ENCODE measurements at places on chromosomes 3 and 15.

- DNase-seq: no peak
These were observed 91.2 kb downstream of the DUT start for GRCh38 chr15:48422401-48422800.

DNA sequence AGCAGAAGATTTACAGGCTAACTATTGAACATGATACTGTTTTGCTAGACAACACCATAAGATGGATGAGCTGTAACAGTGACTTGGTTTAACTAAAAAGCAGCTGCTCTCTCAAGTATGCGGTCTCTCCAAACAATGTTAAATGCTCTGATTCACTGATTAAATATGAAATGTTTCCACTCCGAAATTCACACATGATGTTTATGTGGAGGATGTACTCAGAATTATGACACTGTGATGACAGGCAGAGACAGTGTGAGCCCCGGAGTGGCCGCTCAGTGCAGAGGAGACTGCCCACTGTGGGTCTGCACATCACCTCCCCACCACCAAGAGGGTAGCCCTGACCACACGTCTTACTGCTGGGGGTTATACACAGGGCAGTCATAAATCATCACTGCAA is 83.9 kb upstream of the MEX3B start:
- DNase-seq: no peak

GRCh38 chr3:154775821-154776548 is 304.1 kb upstream of the MME start:
- no peak for DNase-seq

DNA sequence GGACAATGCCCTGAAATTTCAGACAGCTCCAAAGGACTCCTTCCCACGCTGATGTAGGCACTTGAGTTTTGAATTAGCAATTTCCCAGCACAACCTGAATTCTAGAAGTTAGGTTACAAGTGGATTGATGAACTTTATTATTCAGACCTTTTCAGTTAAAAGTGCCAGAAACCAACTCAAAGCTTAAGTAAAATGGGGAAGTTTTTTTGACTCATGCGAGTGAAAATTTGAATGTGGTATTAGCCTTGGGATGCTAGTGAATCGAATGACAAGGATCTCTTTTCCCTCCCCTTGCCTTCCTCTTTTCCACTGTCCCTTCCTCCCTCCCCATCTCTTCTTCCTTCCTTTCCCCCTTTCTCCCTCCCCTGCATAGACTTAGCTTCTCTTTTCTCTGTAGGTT is 295.1 kb upstream of the PROK2 start:
- DNase-seq: no peak

- no peak for DNase-seq
These were observed 234.8 kb upstream of the ARPP21 start for GRCh38 chr3:35404571-35404970.

DNA sequence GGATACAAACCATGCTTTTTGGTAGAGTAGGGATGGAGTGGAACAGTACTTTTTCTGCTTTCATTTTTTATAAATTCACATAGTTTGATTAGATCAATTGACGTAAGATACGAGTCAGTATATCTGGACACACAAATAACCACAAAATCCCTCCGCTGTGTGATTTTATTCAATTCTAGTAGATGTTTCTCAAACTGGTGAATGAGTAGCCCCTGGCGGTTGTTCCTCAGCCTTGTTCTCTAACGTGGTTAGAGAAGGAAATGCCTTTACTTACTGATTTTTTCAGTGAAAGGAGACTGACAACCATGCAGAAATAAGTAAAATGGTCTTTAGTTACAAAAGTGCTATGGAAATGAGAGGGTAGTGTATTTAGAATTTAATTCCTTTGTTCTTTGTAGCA is 161.0 kb downstream of the TCF12 start:
- no peak for DNase-seq

DNA sequence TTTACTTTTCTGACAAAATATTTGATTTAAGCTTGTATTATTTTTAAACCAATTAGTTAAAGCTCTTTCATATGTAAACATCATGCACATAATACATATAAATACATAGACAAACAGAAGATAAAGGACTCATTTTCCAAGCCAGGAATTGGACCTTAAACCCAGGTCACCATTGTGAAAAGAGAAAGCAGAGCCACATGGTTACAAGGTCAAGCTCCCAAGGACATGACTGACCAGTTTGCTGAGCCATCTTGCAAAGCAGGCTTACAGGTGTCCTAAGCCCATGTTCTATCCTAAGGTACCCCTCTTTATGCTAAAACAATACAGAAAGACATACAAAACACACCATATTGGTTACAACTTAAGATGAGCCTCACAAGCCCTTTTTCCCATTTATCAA is 50.5 kb upstream of the DNAJC19 start:
- DNase-seq: no peak

DNA sequence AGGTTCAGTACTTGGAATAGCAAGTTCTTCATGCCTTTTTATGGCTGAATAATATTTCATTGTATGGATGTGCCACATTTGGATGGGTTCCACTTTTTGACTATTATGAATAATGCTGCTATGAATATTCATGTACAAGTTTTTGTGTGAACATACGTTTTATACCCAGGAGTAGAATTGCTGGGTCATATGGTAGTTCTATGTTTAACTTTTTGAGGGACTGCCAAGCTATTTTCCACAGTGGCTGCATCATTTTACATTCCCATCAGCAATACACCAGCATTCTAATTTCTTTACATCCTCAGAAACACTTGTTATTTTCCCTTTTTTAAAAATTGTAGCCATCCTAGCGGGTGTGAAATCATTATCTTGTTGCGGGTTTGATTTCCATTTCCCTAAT is 76.0 kb upstream of the PRR20G start:
- DNase-seq: no peak

DNA sequence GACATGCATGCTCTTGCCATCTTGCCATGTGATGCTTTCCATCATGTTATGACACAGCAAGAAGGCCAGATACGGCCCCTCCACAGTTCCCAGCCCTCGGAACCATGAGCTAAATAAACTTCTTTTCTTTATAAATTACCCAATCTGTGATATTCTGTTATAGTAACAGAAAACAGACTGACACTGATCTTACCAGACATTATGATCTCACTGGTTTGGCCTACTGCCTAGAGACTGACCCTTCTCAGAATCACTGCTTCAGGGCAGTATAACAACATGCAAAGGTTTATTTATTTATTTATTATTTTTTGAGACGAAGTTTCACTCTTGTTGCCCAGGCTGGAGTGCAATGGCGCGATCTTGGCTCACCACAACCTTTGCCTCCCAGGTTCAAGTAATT is 14.0 kb downstream of the ZNF619 start:
- no peak for DNase-seq

GRCh38 chr3:177421481-177421785 is 224.2 kb upstream of the TBL1XR1 start:
- DNase-seq: no peak

DNA sequence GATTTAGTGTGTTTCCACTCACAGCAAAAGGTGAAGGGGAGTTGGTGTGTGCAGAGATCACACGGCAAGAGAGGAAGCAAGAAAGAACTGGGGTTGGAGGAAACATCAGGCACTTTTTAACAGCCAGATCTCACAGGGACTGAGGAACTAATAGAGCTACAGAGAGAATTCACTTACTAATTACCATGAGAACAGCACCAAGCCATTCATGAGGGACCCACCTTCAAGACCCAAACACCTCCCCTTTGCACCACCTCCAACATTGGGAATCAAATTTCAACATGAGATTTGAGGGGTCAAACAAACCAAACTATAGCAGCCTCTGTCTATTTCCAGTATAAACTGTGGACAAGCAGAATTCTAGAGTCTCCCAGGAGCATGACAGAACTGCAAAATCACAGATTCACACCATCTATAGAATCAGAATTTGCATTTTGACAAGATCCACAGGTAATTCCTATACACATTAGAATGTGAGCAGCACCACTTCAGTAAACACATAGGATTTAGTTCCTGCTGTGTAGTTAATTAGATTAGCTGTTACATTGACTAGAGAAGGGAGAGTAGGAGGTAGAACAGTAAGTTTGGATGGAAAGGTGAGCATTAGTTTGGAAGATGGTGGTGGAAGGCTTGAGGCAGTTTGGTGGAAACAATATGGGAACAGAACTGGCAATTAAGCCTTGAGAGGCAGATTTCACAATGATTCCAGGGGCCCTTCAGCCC is 311.7 kb downstream of the NSUN3 start:
- no peak for DNase-seq

GRCh38 chr3:163138258-163138657 is 1641.7 kb downstream of the OTOL1 start:
- DNase-seq: no peak

DNA sequence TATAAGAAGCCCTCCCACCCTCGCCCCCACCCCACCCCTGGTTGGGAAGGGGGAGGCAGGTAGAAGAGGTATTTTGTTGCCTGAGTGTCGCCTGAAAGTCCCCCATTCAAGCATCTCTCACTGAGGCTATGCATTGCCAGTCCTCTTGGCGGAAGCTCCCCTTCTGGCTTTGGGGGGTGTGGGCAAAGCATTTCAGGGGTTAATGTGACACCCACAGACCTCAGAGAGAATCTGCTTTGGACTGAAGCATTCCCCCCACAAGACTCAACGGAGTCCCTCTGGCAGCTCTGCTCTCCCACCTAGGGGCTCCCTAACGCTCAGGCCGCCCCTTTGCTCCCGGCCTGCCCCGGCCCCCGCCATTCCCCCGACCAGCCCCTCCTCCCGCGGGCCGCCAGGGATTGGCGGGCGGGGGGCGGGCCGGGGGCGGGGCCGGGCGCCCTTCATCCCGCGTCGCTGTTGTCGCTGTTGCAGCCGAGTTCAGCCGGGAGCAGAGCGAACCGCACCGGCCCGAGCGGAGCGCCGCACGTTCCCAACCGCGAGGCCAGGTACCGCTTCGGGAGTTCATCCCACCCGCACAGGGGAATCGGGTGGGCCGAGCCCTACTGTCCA is at the start of gene SLC38A3:
Gene SLC38A3 (plus strand): TSS at position 468 of the 609 bp plus-strand sequence. CDS start 8,929 bp downstream, outside the sequence.
- DNase-seq: peak; percentile 39

DNA sequence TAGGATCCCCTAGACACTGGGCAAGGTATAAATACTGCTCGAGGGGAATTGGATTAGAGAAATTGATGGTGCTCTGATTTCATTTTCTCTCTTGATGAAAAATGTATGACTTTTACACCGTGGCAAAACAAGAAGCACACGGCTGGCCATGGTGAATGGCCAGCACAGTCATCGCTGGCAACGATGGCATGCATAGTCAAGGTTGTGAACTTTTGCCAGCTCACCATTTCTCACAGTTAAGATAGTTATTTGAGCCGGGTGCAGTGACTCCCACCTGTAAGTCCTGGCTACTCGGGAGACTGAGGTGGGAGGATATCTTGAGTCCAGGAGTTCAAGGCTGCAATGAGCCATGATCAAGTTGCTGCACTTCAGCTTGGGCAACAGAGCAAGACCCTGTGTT is 95.4 kb downstream of the HMG20A start:
- no peak for DNase-seq

- no peak for DNase-seq
These were observed 20.5 kb downstream of the BOC start for GRCh38 chr3:113231827-113232253.

- DNase-seq: no peak
These were observed 232.6 kb downstream of the OPA1 start for GRCh38 chr3:193825617-193826016.

GRCh38 chr3:46882377-46883053 is 5.0 kb downstream of the PTH1R start:
- DNase-seq: no peak

- no peak for DNase-seq
These were observed 29.4 kb upstream of the AP3B2 start for GRCh38 chr15:82739086-82739485.

DNA sequence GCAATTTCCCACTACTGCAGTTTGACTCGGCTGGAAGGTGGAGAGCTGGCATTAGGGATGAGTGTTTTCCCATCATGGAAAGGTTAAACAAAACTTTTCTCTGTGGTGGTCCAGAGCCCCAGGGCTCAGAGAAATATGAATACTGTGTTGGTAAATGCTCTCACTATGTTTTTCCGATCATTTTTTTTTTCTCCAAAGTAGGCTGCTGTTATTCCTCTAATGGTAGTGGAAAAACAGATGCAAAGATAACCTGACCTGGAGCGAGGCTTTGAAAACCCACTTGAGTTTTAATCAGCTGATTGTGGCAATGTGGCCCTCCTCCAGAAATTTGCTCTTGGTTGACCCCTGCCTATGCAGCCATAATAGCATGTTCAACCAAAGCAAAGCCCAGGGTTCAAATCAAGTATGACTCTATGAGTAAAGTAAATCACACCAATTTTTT is 320.8 kb upstream of the CTNNB1 start:
- no peak for DNase-seq

DNA sequence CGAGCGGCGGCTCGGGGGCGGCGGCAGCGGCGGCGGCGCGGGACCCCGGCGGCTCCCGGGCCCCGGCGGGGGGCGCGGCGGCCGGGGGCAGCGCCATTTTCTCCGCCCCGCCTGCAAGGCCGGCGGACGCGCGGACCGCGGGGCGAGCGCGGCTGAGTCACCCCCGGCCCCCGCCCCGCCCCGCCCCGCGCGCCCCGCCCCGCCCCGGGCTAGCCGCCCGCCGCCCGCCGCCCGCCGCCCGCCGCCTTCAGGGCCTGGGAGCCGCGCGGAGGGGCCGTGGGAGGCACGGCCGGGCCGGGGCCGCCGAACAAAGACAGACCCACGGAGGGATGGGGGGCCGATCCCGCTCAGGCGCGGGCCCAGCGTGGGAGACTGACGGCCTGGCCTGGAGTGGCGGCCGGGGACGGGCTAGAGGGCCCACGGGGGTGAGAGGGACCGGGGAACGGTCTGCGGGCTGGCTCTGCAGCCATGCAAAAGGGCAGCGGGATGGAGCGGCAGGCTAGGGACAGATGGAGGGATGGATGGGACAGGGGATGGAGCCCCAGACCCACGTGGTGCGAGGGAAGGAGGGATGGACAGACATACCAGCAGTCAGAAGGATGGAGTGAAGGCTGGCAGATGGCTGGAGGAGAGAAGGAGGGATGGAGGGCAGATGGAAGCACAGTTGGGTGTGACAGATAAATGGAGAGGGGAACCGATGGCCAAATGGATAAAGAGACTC is at the start of gene EIF4E3:
Gene EIF4E3 (minus strand): TSS at position 132 of the 721 bp plus-strand sequence. CDS start 35 bp downstream, at position 97.
- peak; percentile 46 for DNase-seq

DNA sequence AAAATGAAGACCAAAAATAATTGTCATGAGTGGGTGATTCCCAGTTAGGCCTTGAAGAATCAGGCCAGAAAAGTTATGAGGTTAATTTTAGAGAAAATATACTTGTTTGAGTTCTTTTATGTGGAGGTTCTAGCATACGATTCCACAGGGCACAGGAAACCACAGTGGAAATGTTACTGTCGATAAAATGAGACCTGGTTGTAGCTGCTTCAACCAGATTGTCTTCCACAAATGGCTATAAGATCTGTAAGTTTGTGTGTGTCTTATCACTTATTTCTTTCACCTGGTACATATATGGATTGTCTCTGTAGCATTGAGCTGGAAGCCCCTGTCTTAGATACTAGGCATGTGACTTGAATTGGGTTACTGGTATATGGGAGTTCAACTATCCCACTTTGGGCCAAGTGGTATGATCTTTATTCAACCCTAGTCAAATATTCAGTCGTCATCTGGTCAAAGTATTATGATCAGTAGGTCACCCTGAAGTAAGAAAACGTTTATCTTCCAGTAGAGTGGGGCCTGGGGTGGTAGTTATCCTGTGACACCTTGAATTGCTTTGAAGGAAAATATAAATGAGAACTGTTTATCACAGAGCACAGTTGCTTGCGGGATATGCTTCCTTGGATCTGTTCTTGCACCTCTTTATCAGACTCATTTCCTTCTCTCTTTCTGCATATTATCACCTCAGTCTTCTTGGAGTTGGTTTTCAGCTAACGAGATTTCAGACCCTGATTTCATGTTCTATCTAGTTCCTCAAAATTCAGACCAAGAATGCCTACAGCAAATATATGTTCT is 21.5 kb upstream of the ZNF609 start:
- no peak for DNase-seq

Data from stimulated activated CD4-positive, alpha-beta T cell treated with anti-CD3 and anti-CD28 coated beads, Interleukin-2, amount 100 ng/mL, for 24 hours (primary cell).